ENCODE measurements at places on chromosomes 7 and 10. TPM values are rescaled to one million over a fixed set of nuclear protein-coding genes. Genes with fewer than 3 reads are reported as not detected.

DNA sequence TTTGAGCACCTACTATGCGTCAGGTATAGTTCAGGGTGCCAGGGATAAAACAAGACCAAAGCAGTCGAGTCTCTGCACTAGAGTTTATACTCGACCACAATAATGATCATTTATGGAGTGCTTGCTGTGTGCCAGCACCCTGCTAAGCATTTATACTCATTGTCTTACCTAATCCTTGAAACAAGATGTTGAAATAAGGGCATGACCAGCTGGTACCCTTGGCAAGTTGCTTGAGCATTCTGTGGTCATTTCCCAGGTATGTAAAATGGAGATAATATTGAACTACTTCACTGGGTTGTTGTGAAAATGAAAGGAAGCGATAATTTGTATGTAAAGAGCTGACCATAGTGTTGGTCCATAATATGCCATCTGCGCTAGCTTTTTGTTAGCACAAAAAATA lies 185.4 kb downstream of the CYP26A1 start:
- DNase-seq, result no peak

GRCh38 chr7:107029061-107029763 lies 15.3 kb upstream of the PRKAR2B start:
- DNase-seq, result no peak

GRCh38 chr7:143239813-143240212 lies 18.0 kb downstream of the TAS2R40 start:
- DNase-seq, result no peak

The COL28A1 gene
- total RNA-seq, result not detected

DNA sequence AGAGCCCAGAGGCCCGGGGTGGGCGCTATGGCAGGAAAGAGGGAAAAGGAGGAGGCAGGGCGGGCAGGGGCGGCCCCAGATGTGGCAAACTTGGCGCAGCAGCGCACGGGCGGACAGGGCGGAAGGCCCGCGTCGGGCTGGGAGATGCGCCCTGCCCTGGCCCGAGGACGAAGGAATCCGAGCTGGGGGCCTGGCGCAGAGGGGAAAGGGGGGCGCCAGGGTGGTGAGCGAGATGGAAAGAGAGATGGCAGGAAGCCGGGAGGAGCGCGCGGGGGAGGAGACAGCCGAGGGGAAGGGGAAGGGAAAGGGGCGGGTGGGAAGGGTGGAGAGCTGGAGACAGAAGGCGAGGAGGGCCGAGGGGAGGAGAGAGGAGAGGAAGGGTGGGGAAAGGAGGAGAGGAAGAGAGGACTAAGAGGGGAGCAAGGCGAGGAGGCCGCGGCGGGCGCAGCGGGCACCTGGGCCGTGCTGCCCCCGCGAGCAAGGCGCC lies at the start of gene MARVELD1:
Gene MARVELD1 (plus strand): TSS at position 392 of the 487 bp plus-strand sequence. CDS start 147 bp downstream, outside the sequence.
- DNase-seq, result peak; percentile 21

GRCh38 chr10:5464546-5464945 lies 34.8 kb downstream of the CALML5 start:
- DNase-seq, result no peak

- peak; percentile 79 for DNase-seq
Observed at GRCh38 chr10:30392564-30392990, 41.4 kb upstream of the MAP3K8 start.

The OR9A2 gene
- not detected for total RNA-seq

GRCh38 chr7:27804139-27804538 lies 64.2 kb downstream of the TAX1BP1 start:
- DNase-seq, result no peak

GRCh38 chr10:52540479-52540984 lies 226.5 kb downstream of the DKK1 start:
- DNase-seq, result no peak

The COBL gene
- total RNA-seq, result 1.8 TPM

- no peak for DNase-seq
Observed at GRCh38 chr10:72328829-72329204, 25.9 kb downstream of the DNAJB12 start.

- peak; percentile 86 for DNase-seq
Observed at GRCh38 chr10:133318494-133319127, 9.9 kb downstream of the ZNF511 start.

The WDFY4 gene
- 0.54 TPM for total RNA-seq

The SPDYE6 gene
- not detected for total RNA-seq

DNA sequence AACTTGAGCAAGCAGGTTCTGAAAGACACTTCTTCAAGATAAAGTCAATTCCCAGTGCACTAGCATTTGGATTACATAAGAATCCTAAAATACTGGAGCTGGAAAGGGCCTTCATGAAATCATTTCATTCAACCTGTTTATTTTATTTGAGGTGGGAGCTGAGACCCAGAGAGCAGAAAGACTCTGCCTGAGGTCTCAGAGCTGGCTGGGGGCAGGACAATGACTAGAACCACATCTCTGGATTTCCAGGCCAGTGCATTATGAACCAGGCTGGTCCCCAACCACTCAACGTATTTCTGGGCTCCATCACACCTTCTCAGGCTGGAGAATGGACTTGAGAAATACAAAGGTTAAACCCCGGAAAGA lies 8.4 kb downstream of the ANXA11 start:
- DNase-seq, result no peak

The CDHR3 gene
- total RNA-seq, result 10.6 TPM

GRCh38 chr7:126690848-126691751 lies 561.6 kb downstream of the GRM8 start:
- DNase-seq, result no peak

DNA sequence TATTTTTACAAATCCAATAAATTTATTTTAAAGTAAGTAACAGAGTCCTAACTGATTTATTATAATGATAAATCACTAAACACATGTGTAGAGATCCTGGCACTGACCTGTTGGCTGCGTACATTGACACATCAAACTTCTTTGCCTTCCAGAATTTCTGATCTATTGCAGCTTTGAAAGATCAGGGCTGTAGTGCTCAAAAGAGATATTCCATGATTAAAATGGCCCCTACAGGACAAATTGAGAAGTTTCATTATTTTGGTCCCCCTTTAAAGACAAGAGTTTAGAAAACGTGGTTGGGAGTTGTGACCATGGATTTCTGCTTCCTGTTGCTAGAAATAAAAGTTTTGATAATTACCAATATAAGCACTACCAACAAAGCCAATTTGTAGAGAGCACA lies 87.7 kb upstream of the PDK4 start:
- no peak for DNase-seq

- DNase-seq, result peak; percentile 22
Observed at GRCh38 chr7:153886506-153887441, 165.4 kb upstream of the DPP6 start.

The TMEM225B gene
- 0.46 TPM for total RNA-seq

DNA sequence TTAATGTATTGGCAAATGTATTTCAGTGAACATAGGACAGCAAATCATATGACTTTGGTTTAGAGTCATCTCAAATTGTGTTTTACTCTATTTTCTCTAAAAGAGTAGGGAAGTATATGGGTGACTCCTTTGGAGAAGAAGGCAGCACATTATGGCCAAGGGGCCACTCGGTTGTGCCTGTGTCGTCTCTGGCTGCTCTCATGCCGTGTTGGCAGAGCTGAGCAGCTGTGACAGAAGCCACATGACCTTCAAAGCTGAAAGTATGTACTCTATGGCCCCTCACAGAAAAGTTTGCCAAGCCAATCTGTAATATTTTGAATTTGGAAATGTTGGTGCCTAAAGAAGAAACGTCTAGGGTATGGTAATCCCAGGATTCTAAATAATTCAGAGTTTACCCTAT lies 47.5 kb downstream of the TASOR2 start:
- no peak for DNase-seq

The CAV1 gene
- total RNA-seq, result 48.2 TPM

Measured in endothelial cell (in vitro differentiated cells).